ENCODE measurements at places on chromosomes 3 and 15. TPM values are rescaled to one million over a fixed set of nuclear protein-coding genes. Genes with fewer than 3 reads are reported as not detected.

The IQCH gene
- 18.0 TPM for total RNA-seq

The RAD51 gene
- 2.8 TPM for total RNA-seq

The CCDC54 gene
- total RNA-seq = not detected

The ASB14 gene
- 1.2 TPM for total RNA-seq

The GOLGA6A gene
- 0.30 TPM for total RNA-seq

The FAM174B gene
- 54.5 TPM for total RNA-seq

The CERS3 gene
- not detected for total RNA-seq

The GOLGA8M gene
- total RNA-seq = 1.6 TPM

The CLRN1 gene
- total RNA-seq = not detected

The POTEB3 gene
- not detected for total RNA-seq

The ARGFX gene
- total RNA-seq = not detected

The CCRL2 gene
- total RNA-seq = 16.3 TPM

The DYNLT2B gene
- 2.9 TPM for total RNA-seq

The LRRC31 gene
- 1.7 TPM for total RNA-seq

The ELL3 gene
- total RNA-seq = 8.4 TPM

The CNTN6 gene
- total RNA-seq = 29.3 TPM

The APH1B gene
- 28.9 TPM for total RNA-seq

The TMEM44 gene
- total RNA-seq = 12.9 TPM

Data from upper lobe of left lung (tissue), 6 donors.